Right kidney (tissue), 9 donors: ENCODE measurements at places on chromosomes 7 and 10.

GRCh38 chr10:67990093-67990492 lies 85.0 kb downstream of the HERC4 start:
- DNase-seq = no peak

DNA sequence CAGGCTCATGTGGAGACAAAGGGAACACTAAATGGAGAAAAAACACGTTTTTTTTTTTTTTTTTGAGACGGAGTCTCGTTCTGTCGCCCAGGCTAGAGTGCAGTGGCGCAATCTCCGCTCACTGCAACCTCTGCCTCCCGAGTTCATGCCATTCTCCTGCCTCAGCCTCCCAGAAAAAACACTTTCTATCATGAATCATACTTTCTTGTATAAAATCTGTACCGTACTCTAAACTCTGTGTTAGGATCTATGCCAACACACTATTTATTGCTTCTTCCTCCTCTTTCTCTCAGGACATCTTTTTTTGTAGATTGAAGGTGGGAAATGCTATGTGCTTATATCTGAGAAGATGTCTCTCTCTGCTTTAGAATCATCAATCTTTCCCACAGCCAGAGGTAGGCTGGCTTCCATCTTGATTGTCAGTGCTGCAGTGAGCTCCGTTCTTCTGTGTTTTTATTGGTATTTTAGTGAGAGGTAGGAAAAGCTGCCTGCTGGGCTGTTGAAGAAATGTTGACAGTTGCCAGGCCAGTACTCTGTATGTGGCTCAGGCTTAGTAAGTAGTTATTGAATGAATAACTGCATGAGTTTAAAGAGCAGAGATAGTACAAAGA lies 101.1 kb downstream of the GPR85 start:
- no peak for DNase-seq

DNA sequence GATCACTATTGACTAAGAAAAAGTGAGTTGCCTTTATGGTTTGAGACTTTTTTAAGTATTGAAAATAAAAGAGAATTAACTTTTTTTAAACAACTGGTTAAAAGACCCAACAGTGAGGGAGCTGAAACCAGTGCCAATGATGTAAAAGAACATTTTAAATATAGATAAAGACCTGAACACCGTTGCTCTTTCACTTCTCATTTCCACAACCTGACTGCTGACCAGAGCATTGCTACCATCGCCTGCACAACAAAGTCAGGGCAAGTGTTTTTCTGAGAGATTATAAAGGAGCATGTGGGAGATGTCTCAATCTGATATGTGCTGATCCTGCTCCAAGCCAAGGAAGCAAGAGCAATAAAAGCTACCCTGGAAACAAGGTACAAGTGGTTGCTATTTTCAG lies 34.7 kb downstream of the IMMP2L start:
- DNase-seq = no peak

GRCh38 chr10:5611899-5612680 lies 54.3 kb downstream of the ASB13 start:
- no peak for DNase-seq

DNA sequence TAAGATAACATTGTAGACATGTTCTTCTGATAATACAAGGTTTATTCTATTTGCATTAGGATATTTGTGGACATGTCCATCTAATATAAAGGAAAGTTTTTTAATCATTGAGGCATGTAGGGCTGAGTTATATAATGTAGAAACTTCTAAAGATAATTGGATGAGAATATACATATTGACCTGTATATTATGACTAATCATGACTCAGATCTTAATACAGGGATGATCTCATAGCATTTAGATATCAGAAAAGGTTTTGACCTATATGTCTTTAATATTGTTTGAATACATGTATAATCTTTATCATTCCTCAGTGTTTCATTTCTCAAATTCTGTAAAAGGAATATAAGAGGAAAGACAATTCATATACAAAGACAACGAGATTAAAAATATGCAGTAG lies 39.2 kb downstream of the CD36 start:
- no peak for DNase-seq

DNA sequence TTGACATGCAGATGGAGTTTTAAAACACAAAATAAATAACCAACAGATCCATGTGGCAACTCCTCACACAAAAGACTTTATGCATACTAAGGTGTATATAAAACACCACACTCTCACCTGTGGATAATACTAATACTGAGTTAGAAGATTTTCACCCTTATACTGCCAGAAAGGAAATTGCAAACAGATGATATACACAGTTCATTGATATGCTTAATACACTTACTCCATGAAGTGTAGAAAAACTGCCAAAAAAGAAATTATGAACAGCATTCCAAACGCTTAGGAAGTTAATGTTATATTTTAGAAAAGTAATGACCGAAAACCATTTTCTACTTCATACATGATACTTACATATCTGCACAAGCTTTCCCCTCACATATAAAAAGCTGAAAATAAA lies 17.6 kb upstream of the SNX13 start:
- no peak for DNase-seq

- DNase-seq = no peak
Observed at GRCh38 chr7:85001495-85002345, 185.1 kb downstream of the SEMA3D start.

GRCh38 chr7:68980011-68980410 lies 618.3 kb upstream of the AUTS2 start:
- DNase-seq = no peak

DNA sequence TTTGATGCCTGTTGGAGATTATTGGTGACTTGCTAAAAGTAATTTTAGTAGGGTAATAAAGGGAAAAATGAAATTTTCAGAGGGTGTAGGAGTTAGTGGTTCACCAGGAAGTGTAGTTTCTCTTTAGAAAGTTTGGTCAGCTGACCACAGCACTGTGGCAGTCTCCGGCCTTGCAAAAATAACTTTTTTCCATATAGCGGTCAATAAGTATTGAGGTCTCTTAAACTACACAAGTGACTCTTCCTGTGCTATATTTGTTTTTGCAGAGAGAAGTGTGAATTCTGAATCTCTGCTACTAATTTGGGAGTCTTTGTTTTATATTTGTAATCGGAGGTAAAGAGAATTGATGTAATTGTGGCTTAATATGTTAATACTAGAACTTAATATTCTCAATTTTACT lies 24.3 kb downstream of the PTPN12 start:
- DNase-seq = no peak

GRCh38 chr7:96287559-96287958 lies 34.3 kb downstream of the SLC25A13 start:
- no peak for DNase-seq

DNA sequence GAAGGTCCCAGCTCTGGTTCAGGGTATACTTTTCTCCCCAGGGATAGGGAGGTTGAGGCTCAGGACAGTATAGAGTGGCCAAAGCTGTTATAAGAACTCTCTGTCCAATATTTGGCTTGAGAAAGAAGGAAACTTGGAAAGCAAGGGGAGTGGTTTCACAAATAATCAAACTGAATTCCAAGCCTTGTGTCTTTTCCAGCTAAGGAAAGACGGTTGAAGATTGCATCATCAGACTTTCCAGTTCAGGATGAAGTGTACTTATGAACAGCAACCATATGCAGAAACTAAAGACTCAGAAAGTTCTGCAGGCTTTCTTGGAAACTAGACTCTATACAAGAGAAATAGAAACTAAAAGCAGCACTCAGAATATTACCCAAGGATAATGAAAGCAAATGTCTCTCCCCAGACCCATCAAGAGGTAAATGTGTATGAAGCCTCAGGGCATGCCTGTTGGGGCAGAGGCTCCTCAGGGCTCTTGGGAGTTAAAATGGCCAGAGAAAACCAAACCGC lies 46.4 kb downstream of the RAMP3 start:
- DNase-seq = no peak

DNA sequence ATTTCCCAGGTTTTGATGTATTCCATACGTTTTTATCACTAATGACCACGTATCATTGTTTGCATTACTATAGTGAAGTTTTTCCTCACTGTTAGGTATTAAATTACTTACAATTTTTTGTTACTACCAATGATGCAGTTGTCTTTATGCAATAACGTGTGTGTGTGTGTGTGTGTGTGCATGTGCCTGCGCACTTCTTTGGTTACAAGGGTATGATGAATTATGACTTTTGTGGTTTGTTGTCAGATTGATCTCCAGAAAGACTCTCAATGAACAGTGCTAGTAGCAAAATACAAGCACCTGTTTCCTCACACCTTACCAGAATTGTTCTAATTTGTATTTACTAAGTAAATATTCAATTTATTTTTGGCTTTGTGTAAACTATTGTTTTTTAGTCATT lies 51.5 kb downstream of the MCMBP start:
- DNase-seq = no peak

DNA sequence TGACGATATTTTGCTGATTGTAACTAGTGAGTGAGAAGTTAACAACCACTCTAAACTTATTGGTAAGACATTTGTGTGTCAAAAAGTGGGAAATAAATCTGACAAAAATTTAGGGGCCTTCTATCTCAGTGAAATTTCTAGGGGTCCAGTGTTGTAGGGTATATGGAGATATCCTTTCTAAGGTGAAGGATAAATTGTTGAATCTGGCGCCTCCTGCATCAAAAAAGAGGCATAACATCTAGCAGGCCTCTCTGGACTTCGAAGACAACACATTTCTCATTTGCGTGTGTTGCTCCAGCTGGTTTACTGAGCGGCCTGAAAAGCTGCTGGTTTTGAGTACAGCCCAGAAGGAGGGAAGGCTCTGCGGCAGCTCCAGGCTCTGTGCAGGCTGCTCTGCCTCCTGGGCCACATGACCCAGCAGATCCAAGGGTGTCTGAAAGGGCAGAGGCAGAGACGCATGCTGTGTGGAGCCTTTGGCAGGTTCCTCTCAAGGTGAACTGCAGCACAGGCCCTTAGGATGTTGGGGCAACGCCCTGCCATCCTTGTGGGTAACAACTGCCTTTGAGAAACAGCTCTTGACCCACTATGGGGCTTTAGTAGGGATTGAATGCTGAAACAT lies 72.4 kb downstream of the LMBR1 start:
- DNase-seq = no peak

DNA sequence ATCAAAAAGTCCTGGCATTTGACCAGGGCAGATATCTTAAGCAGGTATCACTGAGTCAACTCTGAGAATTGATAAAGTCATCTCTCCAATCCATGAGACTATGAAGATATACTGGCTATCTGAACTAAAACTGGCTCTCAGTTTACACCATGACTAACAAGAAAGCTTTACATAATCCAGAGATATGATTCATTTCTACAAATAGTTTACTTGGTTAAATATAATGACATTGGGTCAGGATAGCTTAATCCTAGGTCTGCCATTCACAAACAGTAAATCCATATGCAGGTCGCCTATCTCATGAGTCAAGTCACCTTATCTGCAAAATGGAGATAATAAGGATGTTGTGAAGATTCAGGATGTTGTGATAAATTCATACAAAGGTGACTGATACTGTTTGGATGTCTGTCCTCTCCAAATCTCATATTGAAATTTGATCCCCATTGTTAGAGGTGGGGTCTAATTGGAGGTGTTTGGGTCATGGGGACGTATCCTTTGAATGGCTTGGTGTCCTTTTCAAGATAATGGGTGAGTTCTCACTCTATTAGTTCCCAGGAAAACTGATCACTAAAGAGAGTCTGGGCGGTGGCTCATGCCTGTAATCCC lies 117.4 kb downstream of the JMJD1C start:
- no peak for DNase-seq

GRCh38 chr10:117462424-117462792 lies 80.1 kb upstream of the EMX2 start:
- no peak for DNase-seq

GRCh38 chr10:118305730-118306129 lies 36.4 kb downstream of the FAM204A start:
- no peak for DNase-seq

- no peak for DNase-seq
Observed at GRCh38 chr7:121109145-121109544, 120.6 kb downstream of the CPED1 start.

DNA sequence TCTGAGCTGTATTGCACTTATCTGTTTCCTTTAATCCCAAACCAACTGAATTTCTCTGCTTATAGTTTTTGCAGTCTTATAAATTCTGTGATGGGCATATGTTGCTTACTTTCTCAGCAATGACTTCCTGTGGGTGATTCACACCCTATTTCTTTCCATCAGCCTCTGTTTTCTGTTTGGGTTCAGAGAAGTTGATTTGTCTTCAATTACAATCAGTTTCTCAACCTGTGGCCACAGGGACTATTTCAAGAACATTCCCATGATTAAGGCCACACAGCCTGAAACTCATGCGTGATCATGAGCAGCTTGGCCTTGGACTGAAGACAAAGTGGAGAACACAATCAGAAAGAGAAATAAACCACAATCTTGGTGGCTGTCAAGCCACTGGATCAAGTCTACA lies 1174.6 kb upstream of the C7orf33 start:
- DNase-seq = no peak

GRCh38 chr10:37789590-37789989 lies 67.8 kb downstream of the ZNF248 start:
- DNase-seq = no peak

DNA sequence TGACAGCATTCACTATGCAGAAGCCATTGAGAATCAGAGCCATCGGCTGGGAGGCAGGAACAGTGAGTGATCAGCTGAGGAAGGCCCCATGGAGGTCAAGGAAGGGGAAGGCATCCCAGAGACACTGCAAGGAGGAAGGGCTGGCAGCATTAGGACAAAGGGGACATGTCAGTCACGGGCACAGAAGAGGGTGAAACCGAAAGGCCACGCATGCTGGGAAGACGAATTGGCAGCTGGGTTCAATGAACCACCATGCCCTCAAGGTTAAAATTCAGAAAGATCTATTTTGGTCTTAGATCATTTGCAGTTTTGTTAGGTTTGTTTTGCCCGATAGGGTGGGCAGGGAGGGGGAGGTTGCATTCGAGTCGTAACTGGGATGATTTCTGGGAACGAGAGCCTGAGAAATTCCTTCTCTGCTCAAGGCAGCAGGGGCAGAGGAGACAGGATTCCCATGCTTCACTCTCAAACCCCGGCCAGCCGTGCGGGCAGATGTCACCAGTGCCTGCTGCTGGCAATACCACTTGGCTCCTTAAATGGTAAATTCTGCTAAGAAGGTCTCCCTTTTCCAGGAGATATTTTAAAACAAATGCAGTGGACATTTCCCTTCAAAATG lies 57.7 kb downstream of the ASB13 start:
- no peak for DNase-seq

DNA sequence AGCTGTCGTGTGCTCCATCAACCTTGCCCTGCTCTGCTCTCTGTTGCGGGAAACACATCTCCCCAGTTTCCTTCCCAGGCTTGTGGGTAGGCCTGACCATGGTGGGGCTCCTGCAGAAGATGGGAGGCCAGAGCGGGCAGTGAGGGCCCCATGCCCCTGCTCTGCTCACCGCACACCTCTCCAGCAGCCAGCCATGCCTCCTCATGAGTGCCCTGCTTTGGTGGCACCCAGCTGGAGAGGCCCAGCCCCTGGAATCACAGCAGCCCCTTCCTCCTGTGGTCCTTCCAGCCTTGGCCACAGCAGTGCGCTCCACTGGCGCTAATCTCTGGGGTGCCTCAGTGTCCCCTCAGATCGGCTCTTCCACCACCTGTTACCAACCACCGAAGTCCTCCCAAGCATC lies 4.2 kb upstream of the OPN4 start:
- DNase-seq = no peak

- no peak for DNase-seq
Observed at GRCh38 chr7:24820730-24821044, 63.4 kb upstream of the GSDME start.
